ELF-1 (cell line): ENCODE measurements at places on chromosomes 11 and 22.

GRCh38 chr11:62678770-62679696, at the start of gene UBXN1:
UBXN1 (minus strand) TSS chr11:62679073; CDS start chr11:62678923, 150 bp downstream.
- DNase-seq: peak; percentile 89

DNA sequence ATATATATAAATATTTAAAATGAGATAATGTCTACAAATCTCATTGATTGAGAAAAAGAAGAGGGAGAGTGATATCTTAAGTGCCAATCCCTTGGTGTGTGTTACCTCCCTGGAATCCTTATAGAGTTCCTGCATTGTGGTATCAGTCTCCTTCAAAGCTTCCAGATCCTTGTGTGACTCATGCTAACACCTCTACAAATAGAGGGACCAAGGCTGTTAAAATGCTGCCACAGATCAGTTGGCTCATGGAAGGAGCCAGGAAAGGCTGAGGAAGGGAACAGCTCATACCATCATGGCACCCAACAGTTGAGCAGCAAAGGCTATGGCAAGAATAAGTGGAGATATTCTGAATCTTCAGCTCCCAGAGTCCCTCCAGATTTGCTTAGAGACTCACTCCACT, 163.6 kb upstream of the ISX start:
- no peak for DNase-seq

- no peak for DNase-seq
These were observed 34.1 kb downstream of the MS4A2 start for GRCh38 chr11:60122414-60123036.

DNA sequence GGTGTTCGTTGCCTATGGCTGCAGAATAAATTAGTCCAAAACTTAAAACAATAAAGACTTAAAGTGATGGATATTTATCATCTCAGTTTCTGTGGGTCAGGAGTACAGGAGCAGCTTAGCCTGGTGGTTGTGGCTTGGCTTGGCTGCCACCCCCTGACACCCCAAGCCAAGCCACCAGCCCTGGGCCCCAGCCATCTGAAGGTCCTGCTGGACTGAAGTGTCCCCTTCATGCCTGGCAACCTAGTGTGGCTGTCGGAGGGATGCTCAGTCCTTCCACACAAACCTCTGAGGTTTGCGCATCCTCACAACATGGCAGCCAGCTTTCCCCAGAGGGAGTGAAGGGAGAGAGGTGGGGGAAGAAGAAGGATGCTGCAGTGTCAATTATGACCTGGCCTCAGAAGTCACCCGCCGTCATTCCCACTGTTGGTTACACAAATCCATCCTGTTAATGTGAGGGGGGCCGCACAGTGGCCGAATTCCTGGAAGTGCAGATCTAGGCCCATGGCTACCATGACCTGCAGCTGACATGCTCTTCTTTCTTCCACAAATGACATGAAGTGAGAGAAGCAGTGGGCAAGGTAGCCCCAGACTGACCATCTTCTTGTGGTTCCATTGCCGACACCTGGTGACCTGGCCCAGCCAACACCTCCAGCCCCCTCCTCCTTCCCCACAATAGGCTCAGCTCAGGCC, 31.1 kb downstream of the IGF2 start:
- DNase-seq: no peak

DNA sequence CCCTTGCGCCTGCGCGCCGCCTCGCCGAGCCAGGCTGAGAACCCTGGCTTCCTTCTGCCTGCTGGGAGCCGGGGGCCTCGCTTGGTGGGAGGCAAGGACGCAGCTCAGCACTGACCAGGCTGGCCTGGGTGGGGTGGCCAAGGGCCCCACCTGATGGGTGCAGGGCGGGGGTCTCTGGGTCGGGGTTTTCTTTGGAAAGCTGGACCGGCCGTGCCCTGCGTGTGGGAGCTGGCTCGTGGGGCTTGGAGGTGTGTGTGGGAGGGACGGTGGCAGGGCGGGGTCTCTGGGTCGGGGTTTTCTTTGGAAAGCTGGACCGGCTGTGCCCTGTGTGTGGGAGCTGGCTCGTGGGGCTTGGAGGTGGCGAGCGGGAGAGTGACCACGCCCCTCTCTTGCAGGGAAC, 6.2 kb downstream of the GRAMD4 start:
- DNase-seq: no peak

DNA sequence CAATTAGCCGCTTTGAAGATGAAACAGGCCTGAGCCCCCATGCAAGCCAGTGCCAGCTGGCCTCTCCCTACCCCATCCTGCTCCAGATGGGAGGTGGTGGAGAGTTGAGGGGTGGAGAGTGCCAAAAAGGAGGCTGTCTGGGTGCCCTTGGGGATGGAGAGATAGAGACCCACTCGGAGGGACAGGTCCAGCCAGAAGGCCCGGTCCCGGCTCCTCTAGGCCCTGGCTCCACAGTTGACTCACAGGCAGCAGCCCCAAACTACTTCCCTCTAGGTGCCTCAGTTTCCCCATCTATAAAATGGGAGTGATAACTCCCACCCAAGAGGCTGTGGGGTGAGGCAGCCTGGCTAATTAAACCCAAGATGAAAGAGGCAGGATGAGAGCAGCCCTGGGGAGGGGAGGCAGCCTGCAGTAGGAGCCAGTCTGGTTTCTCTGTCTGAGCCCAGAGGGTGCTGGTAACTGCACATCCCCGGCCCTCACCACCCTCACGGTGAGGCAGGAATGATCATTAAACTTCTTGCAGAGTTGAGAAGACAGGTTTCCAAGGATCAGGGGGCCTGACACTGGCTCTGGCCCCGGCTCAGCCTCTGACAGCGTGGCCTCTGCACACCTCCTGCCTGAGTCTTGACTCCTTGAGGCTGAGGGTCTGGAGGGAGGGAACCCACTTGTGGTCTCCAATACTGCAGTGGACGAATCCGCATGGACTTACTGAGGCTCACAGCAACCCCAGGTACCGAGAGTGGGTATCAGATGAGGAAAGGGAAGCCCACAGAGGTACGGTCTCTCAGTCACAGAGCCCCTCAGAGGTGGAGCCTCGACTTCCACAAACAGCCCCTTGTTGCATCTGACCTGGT, 1.4 kb upstream of the AP5B1 start:
- no peak for DNase-seq

DNA sequence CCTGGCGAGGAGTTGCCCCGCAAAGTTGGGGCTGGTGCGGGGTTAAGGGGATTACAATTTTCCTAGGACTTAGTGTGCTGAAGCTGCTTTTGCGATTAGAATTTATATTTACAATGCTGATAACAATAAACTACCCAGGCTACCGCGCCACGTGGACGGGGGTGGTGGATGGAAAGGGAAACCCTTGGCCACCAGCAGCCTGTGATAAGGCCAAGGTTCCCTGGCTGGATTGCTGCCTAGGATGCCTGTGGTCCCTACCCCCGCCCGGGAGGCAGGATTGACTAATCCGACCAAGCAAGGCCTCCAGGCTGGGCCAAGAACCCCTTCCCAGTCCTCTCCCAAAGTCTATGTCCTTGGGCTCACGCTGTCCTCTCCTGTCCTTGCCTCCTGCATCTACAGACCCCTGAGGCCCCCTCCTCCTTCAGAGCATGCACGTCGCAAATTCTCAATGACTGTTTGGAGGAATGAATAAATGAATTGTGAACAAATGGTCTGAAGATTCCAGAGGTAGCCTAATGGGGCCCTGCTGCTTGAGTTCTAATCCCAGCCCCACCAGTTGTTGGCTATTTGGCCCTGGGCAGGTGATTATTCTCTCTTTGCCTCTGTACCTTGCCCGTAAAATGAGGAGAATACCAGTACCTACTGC, 7.6 kb upstream of the CHKA start:
- DNase-seq: peak; percentile 75

- DNase-seq: no peak
These were observed 49.3 kb upstream of the CLPB start for GRCh38 chr11:72483412-72484186.

DNA sequence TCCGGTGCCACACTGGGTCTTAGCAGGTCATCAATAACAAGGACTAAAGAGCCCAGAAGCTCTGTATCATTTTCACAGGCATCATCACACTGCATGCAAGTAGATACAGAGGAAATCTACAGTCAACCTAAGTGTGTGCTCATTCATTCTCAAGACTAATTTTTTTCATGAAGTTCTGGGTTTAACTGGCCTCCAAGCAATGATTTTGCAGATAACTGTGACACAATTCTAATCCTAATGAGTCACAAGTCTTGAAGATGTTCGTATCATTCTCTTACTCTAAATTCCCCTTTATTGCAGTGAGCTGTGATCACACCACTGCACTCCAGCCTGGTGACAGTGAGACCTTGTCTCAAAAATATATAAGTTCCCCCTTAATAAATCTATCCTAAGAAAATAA, 2.5 kb downstream of the OR52W1 start:
- DNase-seq: no peak

GRCh38 chr11:74710281-74710938, 20.8 kb downstream of the CHRDL2 start:
- peak; percentile 51 for DNase-seq

DNA sequence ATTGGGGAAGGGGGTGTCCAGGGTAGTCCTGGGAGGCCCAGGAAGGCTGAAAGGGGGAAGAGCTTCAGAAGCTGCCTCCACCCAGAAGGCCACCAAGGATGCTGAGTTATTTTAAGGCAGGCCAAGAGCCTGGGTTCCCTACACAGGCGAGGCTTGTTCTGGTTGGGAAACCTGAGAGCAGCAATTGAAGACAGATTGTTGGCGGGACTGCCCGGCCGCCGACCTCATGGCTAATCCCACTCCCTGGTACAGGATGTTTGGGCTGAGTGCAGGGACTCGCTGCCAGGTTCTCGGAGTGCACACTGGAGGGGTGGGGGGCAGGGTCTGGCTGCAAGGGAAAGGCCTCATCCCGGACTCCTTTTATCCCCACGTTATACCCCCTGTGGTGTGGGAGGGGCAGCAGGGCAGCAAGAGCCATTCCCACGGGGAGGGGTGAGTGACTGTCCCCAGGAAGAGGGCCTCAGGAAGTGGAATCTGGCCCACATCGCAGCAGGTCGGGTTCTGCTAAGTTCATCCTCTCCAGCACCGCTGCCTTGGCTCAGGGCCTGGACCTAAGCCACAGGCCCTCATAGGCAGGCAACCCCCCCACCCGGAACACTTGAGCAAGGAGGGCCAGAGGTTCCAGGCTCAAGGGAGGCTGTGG, 43.6 kb upstream of the PRR5 start:
- DNase-seq: peak; percentile 64

DNA sequence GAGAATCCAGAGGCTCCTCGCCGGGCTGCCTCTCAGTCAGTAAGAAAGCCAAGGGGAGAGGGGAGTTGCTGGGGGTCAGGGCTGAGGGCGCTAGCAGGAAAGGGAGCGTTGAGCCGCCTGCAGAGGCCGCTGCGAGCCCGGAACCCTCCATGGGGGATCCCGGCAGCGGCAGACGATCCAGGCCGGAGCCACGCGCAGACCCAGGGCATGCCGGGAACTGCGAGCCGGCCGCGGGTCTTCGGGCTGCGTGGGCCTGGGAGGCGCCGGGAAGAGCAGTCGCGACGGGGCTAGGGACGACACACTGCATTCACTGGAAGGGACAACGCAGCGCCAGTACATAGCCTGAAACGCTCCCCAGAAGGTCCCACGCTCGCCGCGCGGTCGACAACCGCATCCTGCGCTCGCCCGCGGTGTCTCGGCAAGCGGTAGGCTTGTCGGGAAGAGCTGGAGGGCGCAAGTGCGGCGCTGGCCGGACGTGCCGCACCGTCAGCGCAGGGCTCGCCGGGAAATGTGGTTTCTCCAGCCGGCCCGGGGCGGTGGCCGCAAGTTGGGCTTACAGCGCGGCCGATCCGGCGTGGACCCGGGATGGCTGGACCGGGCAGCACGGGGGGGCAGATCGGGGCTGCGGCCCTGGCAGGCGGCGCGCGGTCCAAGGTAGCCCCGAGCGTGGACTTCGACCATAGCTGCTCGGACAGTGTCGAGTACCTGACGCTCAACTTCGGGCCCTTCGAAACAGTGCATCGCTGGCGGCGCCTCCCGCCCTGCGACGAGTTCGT, at the start of gene LZTR1:
Gene LZTR1, plus strand, starts transcription at position 511 of the 776 bp plus-strand sequence. Its CDS starts 75 bp downstream, at position 586.
- peak; percentile 90 for DNase-seq

- peak; percentile 14 for DNase-seq
These were observed 157.5 kb downstream of the WNT11 start for GRCh38 chr11:76048763-76049162.

GRCh38 chr11:61828629-61829407, 718 bp downstream of the FADS2 start:
- DNase-seq: peak; percentile 64

DNA sequence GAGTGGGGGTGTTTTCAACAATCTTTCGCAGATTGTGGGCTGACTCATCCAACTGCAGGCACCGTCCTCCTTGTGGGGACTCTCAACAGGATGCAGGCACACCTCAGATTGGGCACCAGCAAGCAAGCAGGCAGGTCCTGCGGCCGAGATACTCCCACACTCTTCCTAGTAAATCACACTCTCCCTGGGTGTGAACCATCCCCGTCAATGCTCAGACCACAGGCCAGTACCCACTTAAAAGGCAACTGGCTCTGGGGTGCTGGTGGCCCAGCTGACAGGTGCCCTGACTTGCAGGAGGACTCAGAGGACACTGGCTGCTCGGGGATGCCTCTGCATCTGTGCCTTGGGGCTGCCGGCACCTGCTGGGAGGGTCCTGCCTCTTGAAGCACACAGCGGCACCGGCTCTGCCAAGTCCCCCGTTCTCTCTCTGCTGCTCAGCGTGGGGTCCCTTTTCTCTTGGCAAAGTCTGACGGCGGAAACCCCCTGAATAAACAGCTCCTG, 282.5 kb downstream of the CTTN start:
- DNase-seq: no peak

- peak; percentile 30 for DNase-seq
These were observed 10.7 kb upstream of the CD5 start for GRCh38 chr11:61091373-61092279.

- peak; percentile 70 for DNase-seq
These were observed 67.2 kb upstream of the BMAL1 start for GRCh38 chr11:13210424-13210823.

- DNase-seq: peak; percentile 60
These were observed 1075.3 kb downstream of the TBC1D22A start for GRCh38 chr22:47837703-47838102.

DNA sequence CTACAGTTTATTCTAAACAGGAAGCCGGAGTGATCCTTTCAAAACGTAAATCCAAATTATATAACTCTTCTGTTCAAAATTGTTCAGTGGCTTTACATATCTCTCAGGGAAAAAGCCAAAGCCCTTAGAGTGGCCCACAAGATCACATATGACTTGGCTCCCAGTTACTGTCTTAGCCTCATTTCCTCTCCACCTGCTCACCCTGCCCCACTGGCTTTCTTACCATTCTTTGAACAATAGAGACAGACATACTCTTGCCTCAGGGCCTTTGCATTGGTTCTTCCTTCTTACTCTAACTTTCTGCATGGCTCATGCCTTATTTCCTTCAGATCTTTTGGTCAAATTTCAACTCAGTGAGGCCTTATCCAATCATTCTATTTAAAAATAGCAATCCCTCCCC, 52.1 kb downstream of the STIM1 start:
- DNase-seq: peak; percentile 16
